Stimulated activated CD8-positive, alpha-beta memory T cell treated with anti-CD3 and anti-CD28 coated beads, Interleukin-7, amount 100 ng/mL, for 1 hour (primary cell): ENCODE measurements at places on chromosomes 12 and 14.

DNA sequence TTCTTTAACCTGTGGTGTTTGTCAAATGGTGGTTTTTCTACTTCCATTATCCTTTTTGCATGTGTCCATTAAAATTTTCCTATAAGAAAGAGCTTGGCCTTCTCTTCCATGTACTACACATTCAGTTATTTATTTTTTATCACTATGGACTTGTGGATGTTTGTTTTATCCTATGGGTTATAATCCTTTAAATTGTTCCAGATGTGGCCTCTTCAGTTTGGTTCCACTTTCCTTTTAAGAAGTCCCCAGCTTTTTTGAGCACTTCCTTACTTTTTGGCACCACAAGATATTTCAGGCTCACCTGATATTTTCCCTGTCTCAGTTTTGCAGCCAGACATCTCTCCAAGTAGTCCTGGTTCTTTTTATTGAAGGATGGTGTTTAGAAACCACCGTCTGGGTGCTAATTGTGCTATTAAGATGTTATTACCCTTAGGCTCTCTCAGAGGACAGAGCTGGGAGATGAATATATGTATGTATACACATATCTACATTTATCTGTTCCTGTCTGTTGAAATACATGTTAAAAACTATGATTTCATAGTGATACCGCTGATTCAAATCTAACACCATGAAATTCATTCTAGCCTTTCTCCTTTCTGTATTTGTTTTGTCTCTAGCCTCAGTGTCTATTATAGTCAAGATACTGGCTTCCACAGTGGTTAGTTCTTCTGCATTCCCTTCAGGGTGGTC lies 408.5 kb upstream of the RGS6 start:
- no peak for DNase-seq

DNA sequence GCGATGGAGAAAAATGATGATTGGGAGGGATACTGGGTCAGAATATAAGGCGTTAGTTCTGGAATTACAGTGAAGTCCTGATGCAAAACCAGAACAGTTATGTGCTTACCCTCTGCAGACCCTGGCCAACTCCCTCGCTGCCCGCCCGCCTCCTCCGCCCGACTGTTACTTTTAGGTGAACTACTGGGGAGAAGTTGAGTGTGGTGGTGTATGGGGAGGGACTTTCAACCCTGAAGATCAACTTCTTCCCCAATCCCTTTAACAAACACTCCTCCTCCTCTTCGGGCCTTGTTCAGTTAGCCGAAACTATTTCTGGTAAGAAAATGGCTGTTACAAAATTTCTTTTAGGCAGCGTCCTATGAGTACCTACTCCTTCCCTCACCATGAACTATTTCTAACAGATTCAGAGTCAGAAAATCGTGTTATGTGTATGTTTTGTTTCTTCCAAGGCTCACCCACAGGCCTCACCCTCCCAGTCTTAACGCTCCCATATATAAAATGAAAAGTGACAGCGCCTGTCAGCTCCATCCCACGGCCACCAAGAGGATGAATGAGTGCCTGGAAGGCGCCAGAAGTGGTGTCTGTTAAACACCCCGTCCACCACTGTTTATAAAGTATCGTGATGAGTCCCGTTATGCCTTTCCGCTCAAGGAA lies 1.3 kb downstream of the FBXO33 start:
- DNase-seq: no peak

DNA sequence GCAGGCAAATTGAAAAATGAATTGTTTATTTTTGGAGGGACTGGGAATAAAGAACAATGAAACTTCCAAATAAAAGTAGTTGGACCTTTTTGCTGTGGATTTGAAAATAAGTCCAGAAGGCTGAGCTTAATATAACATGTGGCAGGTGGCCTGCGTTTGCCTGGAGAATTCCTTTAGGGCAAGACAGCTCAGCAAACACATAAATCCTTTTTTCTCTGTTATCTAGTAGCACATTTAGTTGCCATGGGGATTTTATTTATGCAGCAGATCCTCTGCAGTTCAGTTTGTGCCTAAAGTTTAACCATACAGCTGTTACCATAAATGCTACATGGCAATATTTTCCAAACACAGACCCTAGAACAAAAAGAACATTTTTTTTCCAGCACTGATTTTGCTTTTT lies 180.0 kb downstream of the NPAS3 start:
- no peak for DNase-seq

DNA sequence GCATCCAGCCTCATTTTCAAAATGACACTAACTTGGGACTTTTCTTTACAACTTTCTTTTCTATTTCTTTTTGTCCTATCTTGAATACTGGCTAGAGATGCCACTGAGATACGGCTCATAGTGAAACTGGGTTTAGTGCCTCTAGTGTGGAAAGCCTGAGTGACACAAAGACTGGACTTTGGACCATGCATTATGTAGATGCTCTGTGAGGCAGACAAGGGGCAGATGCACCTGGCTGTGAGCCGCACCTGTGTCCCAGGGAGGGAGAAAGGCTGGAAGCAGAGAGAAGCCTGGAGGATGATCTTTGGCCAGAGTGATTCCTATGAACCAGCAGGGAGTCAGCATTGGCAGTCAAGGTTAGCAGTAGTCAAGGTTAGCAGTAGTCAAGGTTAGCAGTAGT lies 852.3 kb upstream of the TMEM132C start:
- no peak for DNase-seq

- no peak for DNase-seq
Observed at GRCh38 chr12:31230004-31230403, 95.9 kb downstream of the SINHCAF start.

DNA sequence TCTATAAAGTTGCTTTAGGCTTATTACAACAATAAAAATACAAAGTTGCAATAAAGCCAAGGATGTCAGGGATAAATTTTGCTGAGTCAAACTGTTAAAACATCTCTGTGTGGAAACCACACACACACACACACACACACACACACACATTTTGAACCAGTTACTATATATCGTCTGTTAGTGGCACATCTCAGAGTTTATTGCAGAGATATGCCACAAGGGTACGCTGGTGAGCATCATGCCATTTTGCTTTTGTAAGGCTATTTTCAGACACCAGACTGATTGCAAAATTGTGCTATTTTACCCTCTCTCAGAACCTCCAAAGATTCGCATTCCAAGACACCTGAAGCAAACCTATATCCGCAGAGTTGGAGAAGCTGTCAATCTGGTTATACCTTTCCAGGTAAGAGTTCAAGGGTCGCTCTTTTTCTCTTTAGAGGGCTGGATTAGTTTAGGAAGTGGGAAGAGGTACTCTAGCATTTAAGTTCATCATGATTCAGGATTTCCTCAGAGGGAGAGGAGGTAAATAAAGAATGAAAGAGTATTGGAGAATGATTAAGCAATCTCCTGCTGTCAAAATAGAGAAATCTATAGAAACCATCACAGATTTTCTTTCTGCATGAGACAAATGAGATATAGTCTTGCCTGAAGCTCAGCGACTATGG lies 27.3 kb upstream of the CHPT1 start:
- no peak for DNase-seq

- no peak for DNase-seq
Observed at GRCh38 chr14:74065746-74066575, 18.3 kb downstream of the ALDH6A1 start.

- DNase-seq: no peak
Observed at GRCh38 chr12:107373238-107373809, 280.0 kb upstream of the CRY1 start.

DNA sequence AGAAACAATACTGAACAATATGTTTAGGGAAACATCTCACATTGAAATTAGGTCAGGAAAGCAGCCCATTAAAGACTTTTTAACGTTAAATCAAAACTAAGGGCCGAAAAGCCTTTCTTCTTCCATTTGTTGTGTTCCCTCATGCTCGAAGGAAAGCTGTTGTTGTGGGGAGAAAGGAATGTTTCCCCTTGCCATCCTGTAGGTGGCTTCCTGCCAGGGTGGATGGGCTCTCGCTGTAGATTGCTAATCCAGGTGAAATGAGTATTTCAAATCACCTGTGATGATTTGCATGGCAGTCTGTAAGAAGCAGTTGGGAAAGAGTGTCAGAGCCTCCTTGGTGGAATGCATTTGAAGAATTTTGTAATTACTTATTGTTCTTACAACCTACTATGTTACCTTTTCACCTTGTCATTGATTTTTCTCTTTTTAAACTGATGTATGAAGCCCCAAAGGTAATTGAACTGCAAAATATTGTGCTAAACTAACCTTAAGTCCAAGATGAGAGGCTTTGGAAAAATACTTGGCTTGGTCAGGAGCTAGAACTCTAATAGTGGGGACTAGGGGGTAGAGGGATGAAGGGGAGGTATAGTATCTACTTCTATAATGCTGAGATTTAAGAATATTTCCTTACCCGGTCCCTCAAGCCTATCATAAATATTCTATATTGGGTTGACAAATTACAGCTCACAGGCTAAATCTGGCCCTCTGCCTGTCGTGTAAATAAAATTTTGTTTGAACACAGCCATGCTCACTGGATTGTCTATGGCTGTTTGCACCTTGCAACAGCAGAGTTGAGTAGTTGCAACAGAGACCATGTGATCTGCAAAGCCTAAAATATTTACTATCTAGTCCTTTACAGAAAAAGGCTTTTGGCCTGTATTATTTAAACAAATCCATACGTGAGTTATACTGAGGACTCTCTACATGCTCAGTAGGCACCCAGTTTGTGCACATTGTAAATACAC lies 7.7 kb upstream of the DCP1B start:
- no peak for DNase-seq

GRCh38 chr12:128815779-128816642 lies 7.7 kb downstream of the SLC15A4 start:
- no peak for DNase-seq

GRCh38 chr12:113165521-113166450 lies 16.3 kb downstream of the CFAP73 start:
- no peak for DNase-seq

DNA sequence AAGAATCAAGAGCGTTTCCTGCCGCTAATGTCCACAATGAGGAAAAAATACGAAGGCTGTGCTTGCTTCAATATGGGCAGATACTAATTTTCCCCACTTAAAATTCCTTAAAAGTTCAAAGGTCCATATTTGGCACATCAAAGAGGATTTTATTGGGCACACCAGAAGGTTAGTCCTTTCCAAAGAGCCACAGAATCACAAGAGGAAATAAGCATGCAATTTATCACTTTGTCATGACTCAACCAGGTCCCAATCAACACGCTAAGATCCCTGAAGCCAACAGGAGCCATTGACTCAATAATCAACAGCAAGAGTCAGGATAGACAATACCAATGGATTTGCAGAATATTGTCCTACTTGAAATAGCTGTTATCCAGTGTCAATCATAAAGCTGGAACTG lies 80.6 kb downstream of the MAP1LC3B2 start:
- no peak for DNase-seq

GRCh38 chr14:35678403-35679028 lies 130.6 kb downstream of the RALGAPA1 start:
- DNase-seq: no peak

DNA sequence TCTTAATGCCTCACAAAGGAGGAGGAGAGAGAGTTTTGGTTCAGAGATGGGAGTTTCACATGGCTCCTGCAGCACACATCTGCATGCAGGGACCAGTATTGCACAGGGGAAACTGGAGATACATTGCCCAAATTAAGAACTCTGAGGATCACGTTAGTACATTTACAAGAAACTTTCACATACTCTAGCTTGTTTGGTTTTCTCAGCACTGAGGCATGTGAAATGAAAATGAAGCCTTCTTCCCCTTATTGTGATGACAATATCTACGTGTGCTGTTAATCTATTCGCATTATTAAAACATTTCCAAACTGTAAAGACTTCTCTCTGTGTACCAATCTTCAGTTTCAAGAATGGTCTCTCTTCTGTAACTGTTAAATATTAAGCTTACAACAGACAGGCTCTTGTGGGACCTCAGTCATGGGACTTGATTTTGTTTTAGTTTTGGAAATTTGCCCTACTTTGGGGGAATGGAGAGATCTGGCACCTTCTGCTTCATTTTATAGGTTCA lies 124.7 kb downstream of the DAAM1 start:
- DNase-seq: no peak

GRCh38 chr12:57603815-57604453 lies 690 bp upstream of the DTX3 start:
- no peak for DNase-seq

DNA sequence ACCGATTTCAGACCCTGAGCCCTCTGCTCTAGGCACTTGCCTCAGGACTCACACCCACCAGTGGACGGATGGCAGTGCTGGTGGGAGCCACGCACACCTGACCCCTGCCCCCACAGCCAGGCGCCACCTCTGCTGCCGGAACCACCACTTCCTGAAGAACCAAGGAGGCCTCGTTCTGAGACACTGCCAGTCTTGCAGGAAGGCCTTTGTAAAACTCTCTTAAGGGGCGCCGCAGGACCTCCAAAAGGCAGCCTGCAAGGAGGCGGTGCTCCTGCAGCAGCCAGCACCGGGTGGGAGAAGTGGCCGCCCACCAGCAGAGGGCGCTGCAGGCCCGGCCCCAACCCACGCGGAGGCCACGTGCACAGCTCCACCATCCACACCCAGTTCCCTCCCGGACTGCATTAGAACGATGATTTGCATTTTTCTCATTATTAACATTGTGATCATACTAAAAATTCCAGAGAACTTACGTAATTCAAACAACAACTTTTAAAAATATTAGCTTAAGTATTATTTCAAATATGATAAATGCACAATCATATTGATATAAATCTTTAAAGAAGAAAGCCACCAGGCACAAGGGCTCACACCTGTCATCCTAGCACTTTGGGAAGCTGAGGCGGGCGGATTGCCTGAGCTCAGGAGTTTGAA lies 12.8 kb downstream of the STX2 start:
- DNase-seq: peak; percentile 60

DNA sequence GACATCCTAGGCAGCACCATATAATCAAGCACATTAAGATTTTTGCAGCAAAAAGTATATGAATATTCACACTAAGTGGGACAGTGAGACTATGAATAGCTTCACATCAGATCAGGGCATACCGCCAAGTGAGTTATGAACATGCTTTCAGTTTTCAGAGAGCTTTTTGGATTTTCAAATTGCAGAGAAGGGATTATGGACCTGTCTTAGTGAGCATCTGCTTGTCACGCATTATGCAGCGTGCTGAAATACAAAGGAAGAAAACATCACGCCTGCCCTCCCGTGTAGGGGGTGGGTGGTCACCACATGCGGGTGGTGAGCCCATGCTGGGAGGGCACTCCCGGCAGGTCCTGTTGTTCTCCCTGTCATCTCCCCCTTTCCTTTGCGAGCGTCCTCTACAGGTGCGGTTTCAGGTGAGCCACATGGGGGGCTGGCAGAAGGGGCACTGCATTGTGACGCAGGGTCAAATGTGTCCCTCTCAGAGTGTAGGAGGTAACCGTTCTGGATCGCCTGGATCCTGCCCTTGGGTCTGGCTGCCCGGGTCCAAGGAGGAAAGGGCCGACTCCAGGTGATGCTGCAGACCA lies 42.6 kb downstream of the TRAF3 start:
- no peak for DNase-seq

GRCh38 chr12:2274733-2275132 lies 221.9 kb downstream of the CACNA1C start:
- DNase-seq: no peak

- no peak for DNase-seq
Observed at GRCh38 chr14:33539918-33540357, 410.9 kb downstream of the EGLN3 start.
